ENCODE measurements at places on chromosomes 2 and 18. TPM values are rescaled to one million over a fixed set of nuclear protein-coding genes. Genes with fewer than 3 reads are reported as not detected.

GCG gene
- total RNA-seq: 0.31 TPM

REG1A gene
- not detected for total RNA-seq

SLC25A12 gene
- total RNA-seq: 30.6 TPM

- DNase-seq: no peak
These were observed 66.8 kb upstream of the ATG16L1 start for GRCh38 chr2:233184669-233185068.

DNA sequence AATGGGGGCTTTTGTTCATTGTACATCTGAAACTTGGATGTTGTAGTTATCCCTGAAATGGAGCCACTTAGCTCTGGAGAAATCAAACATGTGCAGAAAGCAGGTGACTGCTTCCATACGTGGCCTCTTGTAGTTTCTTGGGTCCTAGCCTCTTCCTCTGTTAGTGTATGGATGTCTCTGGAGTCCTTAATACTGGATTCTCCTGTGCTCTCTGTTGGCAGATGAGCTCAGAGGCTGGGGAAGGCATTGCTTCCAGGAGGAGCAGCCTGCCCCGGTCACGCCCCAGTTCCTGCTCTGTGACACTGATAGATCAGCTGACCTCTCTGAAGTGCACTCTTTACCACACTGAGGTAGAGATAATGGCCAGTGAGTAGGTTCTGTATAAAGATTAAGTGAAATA, 176.2 kb downstream of the LDLRAD4 start:
- DNase-seq: no peak

DNA sequence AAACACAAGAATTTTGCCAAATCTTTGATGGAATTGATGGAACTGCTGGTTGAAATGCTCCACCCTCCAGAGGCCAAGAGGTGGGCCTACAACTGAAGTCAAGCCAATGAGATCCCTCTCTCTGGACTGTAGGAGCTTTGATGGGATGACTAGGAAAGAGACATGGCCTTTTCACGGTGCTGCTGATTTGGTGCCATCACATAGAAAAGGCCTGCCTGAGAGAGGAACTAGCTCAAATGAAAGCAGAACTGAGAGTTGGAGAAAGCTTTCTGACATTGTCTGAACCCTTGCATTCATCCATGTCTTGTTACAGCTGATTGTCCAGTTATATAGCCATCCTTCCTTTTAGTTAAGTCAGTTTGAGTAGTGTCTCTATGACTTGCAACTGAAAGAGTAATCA, 283.8 kb upstream of the LYPD1 start:
- no peak for DNase-seq

DNA sequence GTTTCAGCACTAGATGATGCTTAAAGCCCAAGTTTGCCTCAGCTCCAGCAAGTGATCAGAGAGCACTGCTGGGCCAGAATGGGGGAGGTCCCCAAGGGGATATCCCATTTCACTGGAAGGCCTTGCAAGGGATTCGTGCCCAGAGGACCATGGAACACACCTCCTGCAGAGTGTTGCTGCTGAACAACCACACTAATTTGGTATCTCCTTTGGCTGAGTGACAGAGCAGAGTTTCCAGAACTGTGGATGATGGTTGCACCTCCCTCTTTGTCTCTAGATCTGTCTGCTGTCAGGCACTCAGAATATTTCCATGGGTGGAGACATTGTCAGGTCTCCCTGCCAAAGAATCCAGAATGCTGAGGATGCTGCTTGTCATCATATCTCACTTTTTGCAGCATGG, 484.8 kb upstream of the NETO1 start:
- DNase-seq: no peak

- DNase-seq: no peak
These were observed 104.0 kb downstream of the ACAA2 start for GRCh38 chr18:49709347-49709690.

- no peak for DNase-seq
These were observed 31.0 kb downstream of the DYNAP start for GRCh38 chr18:54622084-54622483.

DNA sequence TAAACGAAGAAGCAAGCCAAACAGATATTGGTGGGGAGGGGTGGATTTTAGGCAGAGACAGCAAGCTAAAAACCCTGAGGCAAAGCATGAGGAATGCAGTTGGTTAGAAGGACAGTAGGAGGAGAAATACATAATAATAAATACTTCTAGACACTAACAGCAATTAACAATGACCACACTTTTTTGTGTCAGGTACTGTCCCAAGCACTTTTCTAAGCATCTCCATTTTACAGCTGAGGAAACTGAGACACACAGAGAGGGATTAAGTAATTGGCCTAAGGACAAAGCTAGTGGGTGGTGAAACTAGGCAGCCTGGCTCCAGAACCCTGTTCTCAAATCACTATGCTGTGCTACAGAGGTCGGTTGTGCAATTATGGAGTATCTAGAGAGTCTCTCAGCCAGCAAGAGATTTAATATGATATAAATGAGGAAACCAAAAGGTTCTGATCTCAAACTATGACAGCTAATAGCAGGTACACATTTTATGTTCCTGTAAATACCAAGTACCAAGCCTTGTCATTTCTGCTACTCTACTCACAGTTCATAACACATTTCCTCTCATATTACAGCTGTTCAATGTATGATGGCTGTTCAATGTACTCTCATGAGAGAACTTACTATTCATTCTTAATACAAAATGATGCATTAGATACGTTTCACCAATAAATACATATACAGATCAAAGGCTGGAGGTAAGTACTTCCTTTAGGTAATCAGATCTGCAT, 5.3 kb downstream of the MAP4K3 start:
- DNase-seq: no peak

DNA sequence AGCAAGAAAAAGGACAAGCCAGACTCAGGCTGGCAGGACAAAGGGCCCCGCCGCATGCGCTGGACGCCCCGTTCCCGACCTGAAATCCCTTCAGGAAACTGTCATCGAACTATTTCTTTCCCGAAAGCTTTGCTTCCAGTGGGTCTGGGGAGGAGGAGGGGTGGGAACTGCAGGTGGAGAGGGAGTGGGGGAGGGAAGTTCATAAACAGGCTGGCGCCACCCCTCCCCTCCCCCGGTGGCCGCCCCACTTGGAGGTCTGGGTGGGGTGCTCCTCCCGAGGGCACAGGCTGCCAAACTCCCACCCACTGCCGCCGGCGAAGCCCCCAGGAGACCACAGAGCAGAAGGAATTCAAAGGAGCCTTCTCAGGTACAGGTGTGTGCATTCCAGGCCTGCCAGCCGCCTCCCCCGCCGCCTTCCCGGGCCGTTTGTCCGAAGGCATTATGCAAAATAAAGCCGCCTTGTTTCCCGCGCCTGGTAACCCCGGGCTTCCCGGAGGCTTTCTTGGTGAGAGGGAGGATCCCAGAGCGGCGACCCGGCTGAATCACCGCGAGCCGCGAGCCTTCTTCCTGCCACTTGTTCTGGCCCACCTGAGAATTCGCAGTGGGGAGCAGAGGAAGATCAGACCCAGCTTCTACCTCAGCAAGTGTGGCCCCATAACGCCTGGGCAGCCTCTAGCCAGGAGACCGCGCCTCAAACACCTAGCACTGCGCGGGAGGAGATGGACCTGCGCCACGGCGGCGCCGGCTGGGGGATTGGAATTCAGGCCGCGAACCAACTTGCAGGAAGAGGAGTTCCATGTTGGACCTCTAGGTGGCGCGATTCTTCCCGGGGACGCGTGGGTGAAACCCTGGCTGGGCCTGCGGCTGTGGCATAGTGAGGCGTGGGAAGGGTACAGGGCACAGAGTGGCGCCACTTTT, 101.9 kb downstream of the FOXI3 start:
- DNase-seq: no peak

DNA sequence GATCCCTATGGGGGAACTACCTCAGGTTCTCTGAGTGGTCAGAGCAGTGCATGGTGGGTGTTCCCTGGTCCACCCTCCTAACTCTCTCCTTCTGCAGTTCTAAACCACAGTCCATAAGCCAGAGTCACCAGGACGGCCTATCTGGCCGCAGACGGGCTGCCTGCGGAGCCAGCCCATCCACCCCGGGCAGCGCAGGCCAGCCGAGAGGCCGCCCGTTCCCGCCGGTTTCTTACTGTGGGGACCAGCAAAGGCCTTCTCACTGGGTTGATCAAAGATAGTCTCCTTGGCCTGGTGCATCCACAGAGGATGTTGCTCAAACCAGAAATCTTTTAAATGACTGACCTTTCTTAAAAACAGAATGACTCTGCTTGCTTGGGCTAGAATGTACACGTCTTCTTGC, 9.6 kb upstream of the CHST10 start:
- DNase-seq: no peak

DNA sequence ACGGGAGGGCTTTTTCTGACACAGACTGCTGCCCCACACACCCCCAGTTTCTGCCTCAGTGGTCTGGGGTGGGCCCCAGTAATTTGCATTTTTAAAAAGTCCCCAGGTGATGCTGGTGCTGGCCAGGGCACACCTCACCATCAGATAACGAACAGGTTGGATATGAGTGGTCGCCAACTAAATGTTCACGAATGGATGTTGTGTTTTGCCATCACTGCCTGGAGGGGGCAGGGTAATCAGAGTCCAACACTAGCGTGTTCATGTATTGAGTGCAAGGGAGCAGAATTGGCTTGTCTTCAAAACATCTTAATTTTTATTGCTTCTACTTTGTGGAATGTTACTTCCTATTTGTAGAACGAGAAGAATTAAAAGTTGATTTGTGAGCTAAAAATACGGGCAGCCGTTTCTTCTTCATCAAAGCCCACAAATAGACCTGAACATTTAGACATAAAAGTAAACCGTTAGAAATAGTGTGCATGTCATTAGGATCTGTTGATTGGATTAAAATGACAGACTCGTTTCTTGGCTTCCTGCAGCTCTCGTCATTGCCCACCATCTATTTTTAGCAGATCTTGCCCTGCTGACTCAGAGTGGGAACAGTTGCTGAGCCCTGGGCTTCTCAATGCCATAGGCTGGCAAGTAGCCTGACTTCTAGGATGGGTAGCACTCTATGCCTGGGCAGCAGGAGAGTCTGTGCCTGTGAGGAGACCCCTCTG, 45.2 kb downstream of the NCK2 start:
- no peak for DNase-seq

GRCh38 chr2:82124629-82125028, 1820.1 kb upstream of the LRRTM1 start:
- DNase-seq: no peak
